Activated CD8-positive, alpha-beta memory T cell treated with anti-CD3 and anti-CD28 coated beads for 4 hours (primary cell): ENCODE measurements at places on chromosomes 3 and 15.
A peak's percentile ranks its signal among the peaks of the same experiment; 100 is the strongest.

GRCh38 chr3:99625237-99625622 lies 13.2 kb upstream of the COL8A1 start:
- DNase-seq: no peak

DNA sequence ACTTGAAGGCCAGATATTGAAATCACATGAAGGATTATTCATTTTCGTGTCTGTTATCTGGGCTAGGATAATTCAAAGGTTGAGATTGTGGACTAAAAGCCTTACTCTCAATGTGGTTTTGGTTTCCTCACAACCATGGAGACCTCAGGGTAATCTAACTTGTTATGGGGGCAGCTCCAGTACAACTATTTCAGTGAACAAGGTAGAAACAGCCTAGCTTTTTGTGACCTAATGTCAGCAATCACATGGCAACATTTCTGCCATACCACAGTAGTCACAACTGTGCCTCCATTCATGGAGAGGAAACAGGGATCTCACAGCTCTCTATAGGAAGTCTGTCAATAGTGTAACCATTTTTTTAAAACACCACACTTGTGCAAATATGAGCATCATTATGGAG lies 62.4 kb upstream of the RARB start:
- no peak for DNase-seq

- no peak for DNase-seq
Measured at GRCh38 chr3:129056451-129057173, 4.0 kb upstream of the GP9 start.

- DNase-seq: no peak
Measured at GRCh38 chr15:48802867-48803266, 8.0 kb downstream of the CEP152 start.

GRCh38 chr3:184239221-184239620 lies 9.5 kb downstream of the ALG3 start:
- DNase-seq: no peak

DNA sequence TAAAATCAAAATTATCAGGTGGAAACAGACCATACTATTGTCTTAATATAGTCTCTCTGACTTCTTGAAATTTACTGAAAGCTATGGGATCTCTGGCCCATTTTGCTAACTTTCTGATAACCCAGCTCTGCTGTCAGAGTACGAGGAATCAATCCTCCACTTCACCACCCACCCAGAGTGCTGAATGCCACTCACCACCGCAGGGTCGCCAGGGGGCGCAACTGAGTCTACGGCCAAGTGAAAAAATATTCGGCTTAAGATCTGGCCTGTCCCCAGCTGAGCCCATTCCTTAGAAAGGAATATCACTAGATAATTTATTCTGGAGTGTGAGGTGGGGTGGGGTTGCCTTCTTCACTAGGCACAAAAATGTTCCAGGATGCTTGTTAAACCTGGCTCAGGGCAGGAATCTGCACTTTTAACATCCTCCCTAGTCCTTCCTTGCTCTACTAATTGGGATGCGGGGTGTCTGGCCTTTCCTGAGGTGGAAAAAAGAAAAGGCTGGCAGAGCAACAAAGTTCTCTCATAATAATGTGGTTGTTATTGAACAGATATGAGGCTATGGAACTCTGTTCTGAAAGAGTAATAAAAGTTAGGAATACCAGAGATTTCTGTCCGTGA lies 520.6 kb downstream of the MFSD1 start:
- no peak for DNase-seq

DNA sequence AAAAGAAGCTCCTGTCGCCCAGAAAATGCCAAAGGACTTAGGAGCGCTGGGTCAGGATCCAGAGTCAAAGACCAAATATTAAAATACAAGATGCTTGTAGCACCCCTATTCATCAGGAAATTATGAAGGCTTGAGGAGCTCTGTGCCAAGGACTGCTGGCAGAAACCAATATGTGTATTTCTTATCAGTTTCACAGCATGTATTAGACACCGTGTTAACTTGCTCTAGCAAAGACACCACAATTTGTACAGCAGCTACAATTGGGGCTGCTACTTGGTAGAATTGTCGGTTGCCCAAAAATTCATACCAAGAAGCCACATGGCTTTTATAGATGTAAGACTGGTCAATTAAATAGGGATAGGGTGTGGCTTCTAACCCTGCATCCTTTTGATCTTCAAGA lies 128.8 kb downstream of the CD47 start:
- DNase-seq: no peak

- no peak for DNase-seq
Measured at GRCh38 chr15:61051569-61052031, 177.5 kb downstream of the RORA start.

GRCh38 chr3:160748787-160749186 lies 7.2 kb upstream of the PPM1L start:
- DNase-seq: no peak

DNA sequence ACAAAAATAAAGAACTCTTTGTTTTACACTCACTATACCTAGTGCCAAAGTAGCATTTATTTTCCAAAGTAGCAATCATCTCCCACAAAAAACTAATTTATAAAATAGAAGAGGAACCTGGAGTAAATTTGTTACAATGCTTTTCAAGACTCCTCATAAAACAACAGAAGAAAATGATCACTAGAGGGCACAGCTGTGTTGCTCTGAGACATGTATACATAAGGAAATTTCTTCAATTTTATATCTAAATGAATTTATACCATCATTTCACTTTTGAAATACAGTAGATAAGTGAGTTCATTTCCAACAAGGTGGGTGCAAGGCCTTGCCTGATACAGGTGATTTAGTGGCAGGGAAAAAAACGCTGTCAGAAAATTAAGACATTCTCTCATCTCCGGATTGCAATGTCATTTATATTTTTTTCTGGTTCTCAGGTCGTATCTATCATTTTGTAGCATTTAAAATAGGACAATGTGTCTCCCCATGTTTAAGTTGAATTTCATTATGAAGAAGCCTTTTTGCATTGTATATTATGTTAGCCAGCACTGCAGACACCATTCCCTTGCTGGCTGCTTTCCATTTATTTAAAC lies 25.3 kb upstream of the ARHGEF26 start:
- DNase-seq: no peak

- DNase-seq: no peak
Measured at GRCh38 chr3:27483117-27484014, 818 bp downstream of the SLC4A7 start.

DNA sequence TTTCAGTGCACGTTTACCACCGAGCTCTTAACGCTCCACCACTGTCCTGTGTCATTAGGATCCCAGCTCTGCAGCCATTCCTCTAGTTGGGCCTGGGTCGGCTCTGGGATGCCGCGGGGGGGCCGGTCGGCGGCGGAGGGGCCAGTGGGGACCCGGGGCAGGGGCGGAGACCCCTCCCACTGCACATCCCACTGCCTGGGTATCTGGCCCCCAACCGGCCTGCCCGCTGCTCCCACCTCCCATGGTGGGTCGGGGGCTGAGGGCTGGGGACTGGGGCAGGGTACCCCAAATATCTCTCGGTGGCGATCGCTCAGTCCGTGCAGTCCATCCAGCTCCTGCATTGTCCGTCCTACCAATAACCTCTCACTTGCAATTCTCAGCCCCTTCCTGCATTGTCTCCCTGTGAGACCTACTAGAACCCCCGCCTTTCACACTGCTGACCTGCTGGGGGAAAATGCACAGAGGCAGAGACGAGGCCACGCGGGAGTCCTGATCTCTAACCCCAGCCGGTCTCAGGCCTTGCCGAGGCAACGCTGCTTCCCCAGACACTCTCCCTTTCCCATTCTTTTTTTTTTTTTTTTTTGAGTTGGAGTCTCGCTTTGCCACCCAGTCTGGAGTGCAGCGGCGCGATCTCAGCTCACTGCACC lies 24.0 kb upstream of the MUC20 start:
- no peak for DNase-seq

GRCh38 chr3:126353694-126354321 lies 3.4 kb downstream of the KLF15 start:
- DNase-seq: no peak

DNA sequence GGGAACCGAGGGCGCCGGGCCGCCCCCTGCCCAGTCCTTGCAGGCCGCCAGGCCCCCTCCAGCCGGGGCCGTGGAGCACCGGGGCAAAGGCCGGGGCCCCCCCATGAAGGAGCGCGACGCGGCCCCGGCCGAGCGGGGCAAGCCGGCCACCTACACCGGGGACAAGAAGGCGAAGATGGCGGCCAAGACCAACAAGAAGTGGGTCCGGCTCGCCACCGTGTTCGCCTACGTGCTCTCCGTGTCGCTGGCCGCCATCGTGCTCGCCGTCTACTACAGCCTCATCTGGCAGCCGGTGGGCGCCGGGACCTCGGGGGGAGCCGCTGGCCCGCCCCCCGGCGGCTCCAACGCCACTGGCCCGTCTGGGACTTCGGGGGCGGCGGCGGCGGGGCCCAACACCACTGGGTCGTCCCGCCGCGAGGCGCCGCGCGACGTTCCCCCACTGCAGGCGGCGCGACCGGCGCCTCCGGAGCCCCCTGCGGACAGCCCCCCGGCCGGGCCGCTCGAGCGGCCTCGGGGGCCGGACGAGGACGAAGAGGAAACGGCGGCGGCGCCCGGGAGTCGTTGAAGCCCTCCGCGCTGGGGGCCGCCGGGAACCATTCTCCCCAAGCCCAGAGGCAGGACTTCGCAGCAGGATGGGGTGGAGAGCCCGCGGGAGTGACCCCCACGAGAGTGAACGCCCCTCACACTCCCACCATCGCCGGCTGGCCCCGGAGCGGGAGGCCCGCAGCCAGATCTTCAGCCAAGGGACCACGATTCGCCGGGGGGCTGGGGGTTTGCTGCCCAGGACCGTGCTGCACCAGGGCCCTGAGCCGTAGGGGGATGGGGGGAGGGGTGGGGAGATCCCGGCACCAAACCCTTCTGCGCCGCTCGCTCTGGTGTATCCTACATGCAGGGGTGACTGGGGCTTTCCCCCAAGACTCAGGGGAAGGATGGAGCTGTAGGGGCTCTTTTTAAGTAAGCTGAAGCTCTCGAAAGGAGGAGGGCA lies 753 bp downstream of the INAFM2 start:
- DNase-seq: no peak

GRCh38 chr3:161310649-161311423 lies 60.5 kb downstream of the SPTSSB start:
- DNase-seq: peak; percentile 8

- DNase-seq: no peak
Measured at GRCh38 chr3:50562861-50563260, 4.7 kb downstream of the C3orf18 start.

DNA sequence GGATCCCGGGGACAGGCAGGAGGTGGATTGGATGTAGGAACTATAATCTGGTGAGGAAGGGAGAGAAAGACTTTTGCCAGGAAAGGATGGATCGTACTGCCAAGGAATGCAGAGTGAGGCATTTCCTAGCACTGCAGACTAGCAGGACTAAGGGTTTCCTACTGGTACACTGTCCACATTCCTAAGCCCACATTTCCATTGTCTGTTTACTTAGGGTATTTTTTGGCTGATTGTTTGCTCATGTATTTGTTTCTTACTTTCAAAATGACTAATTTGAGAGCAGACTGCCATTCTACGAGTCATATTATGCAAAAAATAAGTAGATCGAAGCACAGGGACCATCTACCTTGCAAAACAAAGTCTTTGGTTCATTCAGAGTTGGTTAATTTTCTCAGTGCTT lies 1029.5 kb upstream of the NR2F2 start:
- DNase-seq: no peak

DNA sequence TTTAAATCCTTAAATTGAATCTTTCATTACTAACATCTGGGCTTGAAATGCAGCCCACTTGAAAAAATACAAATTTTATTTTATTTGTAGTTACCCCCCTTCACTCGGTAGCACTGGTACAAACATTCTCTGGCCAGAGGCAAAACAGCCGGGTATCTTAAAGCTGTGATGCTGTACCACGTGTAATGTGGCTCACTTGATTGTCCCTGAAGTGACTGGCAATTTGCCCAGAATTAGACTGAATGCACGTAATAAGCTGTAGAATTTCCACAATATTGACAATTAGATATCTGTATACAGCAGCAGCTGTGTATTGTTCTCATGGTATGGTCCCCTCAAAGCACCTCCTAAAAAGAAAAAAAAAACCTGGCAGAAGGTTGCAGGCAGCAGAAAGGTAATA lies 192.8 kb upstream of the TBC1D5 start:
- no peak for DNase-seq

GRCh38 chr15:76954744-76955143 lies 23.2 kb downstream of the RCN2 start:
- no peak for DNase-seq

DNA sequence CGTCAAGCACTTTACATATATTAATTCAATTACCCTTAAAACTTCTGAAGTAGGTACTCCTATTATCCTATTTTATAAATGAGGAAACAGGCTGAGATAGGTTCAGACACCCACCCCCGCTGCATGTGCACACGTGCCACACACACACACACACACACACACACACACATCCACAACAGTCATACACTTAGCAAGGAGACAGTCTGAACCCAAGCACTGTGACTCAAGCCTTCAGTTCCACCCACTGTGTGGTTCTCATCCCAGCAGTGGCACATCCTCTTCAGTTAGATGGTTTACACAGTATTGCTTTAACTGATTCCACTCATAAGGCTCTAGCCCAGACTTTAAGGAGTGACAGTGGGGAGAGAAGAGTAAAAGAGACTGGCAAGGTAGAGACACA lies 91.1 kb upstream of the FGF7 start:
- DNase-seq: no peak

DNA sequence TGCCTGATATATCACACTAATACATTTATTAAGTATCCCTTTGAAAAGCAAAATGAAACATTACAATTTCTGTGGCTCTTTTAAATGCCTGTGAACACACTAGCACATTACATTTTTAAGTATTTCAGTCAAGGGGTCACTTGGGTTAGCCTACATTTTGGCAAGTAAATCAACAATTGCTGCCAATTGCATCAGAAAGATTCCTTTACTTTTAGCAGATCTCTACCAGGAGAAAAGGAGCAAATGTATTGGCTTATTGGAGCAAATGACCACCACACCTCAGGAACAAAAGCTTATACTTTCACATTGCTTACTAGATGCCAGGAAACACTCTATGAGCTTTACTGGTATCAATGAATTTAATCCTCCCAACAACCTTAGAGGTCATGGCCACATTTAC lies 947.1 kb downstream of the FHIT start:
- DNase-seq: no peak

GRCh38 chr3:160472344-160472743 lies 22.8 kb upstream of the TRIM59 start:
- DNase-seq: no peak

- DNase-seq: no peak
Measured at GRCh38 chr3:58004973-58005372, 3.2 kb upstream of the FLNB start.
